Caki2 (cell line): ENCODE measurements at places on chromosomes 3 and 15. TPM values are rescaled to one million over a fixed set of nuclear protein-coding genes. Genes with fewer than 3 reads are reported as not detected.

Gene ILDR1
- total RNA-seq = not detected in 2 replicates

Gene PLIN1
- total RNA-seq = not detected in 2 replicates

Gene BCL2A1
- 3.7 TPM in 1 of 2 replicates, not detected in the other for total RNA-seq

Gene AGTR1
- total RNA-seq = 0.03 TPM in 1 of 2 replicates, not detected in the other

Gene HRG
- total RNA-seq = not detected in 2 replicates

Gene PPM1L
- 0.06 and 1.2 TPM in 2 replicates for total RNA-seq

Gene ACP3
- not detected in 2 replicates for total RNA-seq

Gene CD200R1L
- not detected in 2 replicates for total RNA-seq

Gene AHSG
- total RNA-seq = not detected in 2 replicates

Gene SAMMSON
- 0.10 and 0.78 TPM in 2 replicates for total RNA-seq
